ENCODE measurements at places on chromosomes 4 and X.

DNA sequence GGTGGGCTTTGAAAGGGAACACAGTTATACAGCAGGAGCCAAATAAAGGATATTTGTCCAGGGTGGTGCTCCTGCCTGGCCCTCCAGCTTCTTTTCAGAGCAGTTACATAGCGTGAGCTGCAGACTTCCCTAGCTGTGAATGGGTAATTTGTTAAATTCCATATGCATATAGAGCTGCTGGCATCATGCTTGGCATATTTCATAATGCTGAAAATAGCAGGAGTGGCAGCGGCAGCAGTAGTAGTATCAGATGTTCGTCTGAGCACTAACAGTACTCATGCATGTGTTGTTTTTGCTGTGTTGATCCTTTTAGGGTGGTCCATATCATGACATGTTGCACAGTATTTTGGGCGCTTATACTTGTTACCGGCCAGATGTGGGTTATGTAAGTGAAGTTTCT, 33.6 kb upstream of the TADA2B start:
- DNase-seq: no peak

GRCh38 chr4:1992468-1993168, 16.2 kb downstream of the NELFA start:
- no peak for DNase-seq

DNA sequence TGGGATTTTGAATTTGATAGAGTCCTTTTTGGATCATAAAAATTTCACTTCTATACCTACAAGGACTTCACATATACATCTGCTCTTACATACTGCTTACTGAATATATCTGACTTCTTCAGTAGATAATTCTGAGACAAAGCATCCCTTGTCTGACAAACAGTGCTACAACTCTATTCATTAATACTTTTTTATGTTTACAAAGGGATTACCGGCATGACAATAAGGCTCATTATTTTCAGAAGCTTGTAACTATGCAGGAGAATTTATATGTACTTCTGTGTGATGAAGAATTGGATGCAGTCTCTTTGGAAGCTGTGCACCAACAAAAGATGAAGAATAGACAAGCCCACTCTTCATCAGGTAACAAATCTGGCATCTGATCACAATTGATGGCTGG, 1070.3 kb downstream of the STIM2 start:
- no peak for DNase-seq

DNA sequence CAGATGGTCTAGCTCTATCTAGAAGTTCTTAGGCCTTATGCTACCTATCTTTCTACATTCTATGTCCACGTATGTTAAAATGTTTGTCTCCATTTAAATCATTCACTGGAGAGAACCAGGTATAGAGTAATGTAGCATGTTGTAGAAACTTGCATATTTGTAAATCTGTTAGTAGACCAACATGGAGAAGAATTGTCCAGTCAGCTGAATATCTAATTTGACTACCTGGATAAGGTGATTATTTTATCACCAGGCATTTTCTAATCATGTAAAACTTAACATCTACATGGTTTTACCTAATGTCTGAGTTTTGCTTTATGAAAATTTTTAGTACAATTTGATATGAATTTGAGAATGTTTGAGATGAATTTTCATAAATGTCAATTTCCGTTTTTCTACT, 19.5 kb downstream of the REST start:
- no peak for DNase-seq

GRCh38 chrX:19849464-19850080, 37.8 kb downstream of the SH3KBP1 start:
- DNase-seq: no peak

- no peak for DNase-seq
Measured at GRCh38 chr4:153234885-153235284, 30.6 kb downstream of the TRIM2 start.

GRCh38 chrX:154748712-154749339, 2.1 kb downstream of the GAB3 start:
- DNase-seq: no peak

- no peak for DNase-seq
Measured at GRCh38 chr4:101103381-101104142, 243.8 kb downstream of the PPP3CA start.

GRCh38 chr4:188433741-188434315, 294.6 kb downstream of the TRIML1 start:
- no peak for DNase-seq

- no peak for DNase-seq
Measured at GRCh38 chr4:142719854-142720541, 126.1 kb downstream of the INPP4B start.

DNA sequence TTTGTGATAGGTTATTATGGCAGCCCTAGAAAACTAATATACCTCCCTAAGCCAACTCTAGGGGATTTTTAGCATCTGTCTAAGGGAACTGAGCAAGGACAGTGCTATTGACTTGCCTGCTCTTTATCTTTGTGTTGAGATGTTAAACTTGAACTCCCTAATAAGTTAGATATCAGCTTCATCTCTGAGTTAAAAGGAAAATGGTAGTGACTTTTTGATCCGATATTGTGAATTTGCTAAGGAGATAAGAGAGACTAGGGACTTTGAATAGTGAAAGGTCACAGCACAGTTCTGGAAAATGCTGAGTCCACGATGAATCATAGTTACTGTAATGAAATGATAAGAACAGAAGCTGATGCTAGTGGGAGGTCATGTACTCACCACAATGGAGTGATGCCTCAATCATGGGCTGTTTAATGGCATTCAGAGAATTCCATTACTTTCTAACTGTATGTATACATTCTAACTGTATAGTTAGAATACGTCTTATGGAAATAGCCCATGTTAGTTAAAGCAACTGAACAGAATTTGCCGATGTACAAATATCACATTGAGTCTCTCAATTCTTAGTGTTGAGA, 147.2 kb downstream of the GLRA3 start:
- no peak for DNase-seq

- DNase-seq: no peak
Measured at GRCh38 chr4:160319221-160319867, 1216.5 kb downstream of the RAPGEF2 start.

GRCh38 chr4:32117693-32118092, 1397.5 kb downstream of the PCDH7 start:
- no peak for DNase-seq

GRCh38 chr4:3911252-3911856, 145.2 kb downstream of the ADRA2C start:
- no peak for DNase-seq

DNA sequence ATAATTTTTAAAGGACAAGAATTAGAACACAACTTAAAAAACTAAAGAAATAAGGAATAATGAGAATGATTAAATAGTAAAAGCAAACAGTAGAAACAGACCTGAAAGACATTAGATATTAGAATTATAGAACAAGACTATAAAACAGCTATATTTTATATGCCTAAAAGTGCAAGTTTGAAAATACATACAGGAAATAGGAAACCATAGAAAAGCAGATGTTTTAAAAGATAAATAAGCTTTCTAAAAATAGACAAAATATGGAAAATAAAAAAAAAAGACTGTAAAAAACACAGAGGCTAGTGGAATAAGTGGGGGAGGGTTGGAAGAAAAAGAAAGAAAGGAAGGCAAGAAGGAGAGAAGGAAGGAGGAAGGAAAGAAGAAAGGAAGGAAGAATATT, 407.3 kb downstream of the IDS start:
- DNase-seq: no peak

GRCh38 chr4:181418496-181418895, 824.7 kb upstream of the TENM3 start:
- DNase-seq: no peak

GRCh38 chrX:14529290-14529989, at the start of gene GLRA2:
TSS of gene GLRA2 (plus strand) at chrX:14529536. CDS start at chrX:14530058, 522 bp downstream.
- peak; percentile 2 for DNase-seq

DNA sequence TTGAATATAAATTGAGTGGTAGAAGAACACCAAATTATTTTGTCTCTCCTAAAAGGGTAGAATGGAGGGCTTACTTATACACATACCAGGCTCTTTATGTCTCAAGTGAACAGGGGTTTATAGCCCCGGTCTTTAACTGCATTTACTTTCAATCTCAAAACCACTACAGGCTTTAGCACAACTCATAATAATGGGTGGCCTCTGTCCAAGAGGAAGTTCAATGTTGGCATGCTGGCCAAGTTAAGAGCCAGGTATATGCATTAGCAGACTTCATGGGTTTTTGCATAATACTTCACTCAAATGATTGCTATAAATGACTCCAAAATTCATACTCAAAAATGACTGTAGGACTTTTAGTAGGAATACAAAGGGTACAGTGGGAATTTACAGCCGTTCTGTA, 118.5 kb upstream of the OTUD4 start:
- no peak for DNase-seq

- no peak for DNase-seq
Measured at GRCh38 chr4:74369855-74370254, 4.9 kb downstream of the EREG start.

Data from stimulated activated CD4-positive, alpha-beta T cell treated with anti-CD3 and anti-CD28 coated beads, TNF-alpha, amount 100 ng/mL, for 48 hours (primary cell).